ENCODE measurements at places on chromosomes 11 and 22. TPM values are rescaled to one million over a fixed set of nuclear protein-coding genes. Genes with fewer than 3 reads are reported as not detected.

Gene OR2AG1
- total RNA-seq = not detected

Gene OR52H1
- not detected for total RNA-seq

Gene LARGE2
- total RNA-seq = not detected

Gene SCO2
- 0.81 TPM for total RNA-seq

Measured in cardiac atrium fibroblast (primary cell).